Stimulated activated CD4-positive, alpha-beta T cell treated with anti-CD3 and anti-CD28 coated beads, Interleukin-1b, Interleukin-23, amount 100 ng/mL, for 1 hour (primary cell): ENCODE measurements at places on chromosomes 4 and X.

GRCh38 chr4:8765084-8765483 lies 106.6 kb downstream of the HMX1 start:
- no peak for DNase-seq

DNA sequence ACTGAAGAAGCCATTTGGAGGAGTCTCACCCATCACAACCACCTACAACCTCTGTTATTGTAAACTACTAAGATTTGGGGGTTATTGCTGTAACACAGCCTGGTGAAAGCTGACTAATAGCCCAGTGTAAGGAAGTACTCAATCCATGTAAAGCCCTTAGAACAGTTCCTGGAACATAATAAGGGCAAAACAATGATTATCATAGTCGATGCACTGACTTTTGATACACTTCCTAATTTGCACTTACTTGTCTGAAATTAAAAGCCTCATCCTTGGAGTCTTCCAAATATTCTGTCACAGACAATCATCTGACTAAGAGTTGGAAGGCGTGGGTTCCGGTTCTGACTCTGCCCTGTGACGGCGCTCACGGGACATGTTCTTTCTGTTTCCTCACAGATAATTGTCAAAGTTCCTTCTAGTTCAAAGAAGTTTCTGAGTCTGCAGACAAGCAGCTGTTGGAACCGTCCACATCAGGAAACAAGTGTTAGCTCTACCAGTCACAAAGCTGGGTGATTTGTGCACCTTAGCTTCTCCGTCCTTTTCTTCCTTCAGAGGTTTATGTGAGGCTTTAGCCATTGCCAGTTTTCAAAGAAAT lies 33.4 kb upstream of the RASGEF1B start:
- DNase-seq = peak; percentile 16

DNA sequence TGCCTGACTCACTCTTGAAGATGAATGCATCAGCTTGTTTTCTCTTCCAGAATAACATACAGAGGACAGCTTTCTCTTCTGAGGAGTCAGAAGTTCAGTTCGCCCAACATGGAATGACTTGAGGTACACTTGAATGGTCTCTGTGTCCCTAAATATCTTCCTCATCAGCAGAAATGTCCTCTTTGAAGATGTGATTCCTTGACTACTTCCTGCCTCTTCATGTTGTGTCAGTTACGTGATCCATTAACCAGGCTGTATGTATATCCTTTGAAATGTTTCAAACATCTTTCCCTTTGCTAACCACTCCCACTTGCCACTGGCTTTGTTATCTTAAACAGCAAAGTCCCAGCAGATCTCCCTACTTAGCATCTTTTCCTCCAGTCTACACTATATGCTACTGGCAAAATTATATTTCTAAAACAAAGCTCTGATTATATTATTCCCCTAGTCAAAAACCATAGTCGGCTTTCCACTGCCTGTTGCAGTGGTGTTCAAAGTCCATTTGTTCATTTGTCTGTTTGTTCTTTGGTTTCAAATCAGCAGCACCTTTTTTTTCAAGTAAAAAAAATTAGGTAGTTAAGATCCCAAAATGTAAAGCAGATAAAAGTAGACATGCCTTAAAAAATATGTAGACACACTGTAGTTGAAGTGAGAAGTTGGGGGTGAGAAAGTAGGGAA lies 82.1 kb upstream of the PAK3 start:
- DNase-seq = no peak

GRCh38 chrX:110669572-110669971 lies 126.0 kb downstream of the CHRDL1 start:
- DNase-seq = no peak

- DNase-seq = no peak
These were observed 7.0 kb downstream of the JAKMIP1 start for GRCh38 chr4:6193399-6193798.

GRCh38 chr4:105587841-105588240 lies 35.4 kb downstream of the ARHGEF38 start:
- no peak for DNase-seq

GRCh38 chr4:137998666-137999429 lies 243.3 kb downstream of the SLC7A11 start:
- DNase-seq = no peak

GRCh38 chrX:139738581-139738980 lies 30.6 kb upstream of the MCF2 start:
- no peak for DNase-seq

- no peak for DNase-seq
These were observed 97.8 kb upstream of the GPC4 start for GRCh38 chrX:133513123-133513522.

DNA sequence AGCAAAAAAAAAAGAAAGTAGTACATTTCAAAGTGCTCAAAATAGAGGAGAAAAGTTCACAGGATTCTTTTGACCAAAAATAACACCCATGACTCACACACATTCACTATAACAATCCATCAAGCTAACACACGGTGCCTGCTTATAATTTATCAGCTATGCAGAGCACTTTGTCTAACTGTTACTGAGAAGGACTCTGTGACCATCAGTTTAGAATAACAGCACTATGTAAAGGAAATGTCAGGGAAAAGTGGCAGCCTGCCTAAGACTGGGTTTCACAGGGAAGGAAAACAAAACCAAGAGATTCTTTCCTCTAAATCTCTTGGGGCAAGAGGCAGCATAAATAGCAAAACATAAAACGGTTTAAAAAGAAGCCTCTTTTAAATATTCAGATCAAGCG lies 54.8 kb downstream of the CCDC149 start:
- DNase-seq = no peak

DNA sequence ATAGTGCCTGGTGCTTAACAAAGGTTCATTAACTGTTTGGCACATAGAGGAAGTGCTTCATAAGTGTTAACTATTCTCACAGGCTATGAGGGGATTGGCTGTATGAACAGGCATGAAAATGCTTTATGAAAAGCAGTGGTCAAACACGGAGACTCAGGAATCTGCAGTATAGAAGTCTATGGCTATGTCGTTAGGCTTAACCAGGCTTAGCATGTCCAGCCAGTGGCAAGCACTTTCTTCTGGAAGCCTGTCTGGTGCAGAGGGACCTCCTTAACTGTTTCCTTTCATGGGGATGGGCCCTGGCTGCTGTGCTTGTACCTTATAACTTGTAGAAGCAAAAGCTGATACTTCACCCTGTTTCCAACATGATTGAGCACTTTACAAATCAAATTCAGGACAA lies 78.4 kb downstream of the PPEF2 start:
- DNase-seq = no peak

- no peak for DNase-seq
These were observed 8.3 kb upstream of the AFAP1 start for GRCh38 chr4:7947927-7948326.

GRCh38 chr4:170497112-170497511 lies 407.4 kb upstream of the AADAT start:
- no peak for DNase-seq

GRCh38 chr4:138190452-138190858 lies 51.7 kb downstream of the SLC7A11 start:
- DNase-seq = no peak

DNA sequence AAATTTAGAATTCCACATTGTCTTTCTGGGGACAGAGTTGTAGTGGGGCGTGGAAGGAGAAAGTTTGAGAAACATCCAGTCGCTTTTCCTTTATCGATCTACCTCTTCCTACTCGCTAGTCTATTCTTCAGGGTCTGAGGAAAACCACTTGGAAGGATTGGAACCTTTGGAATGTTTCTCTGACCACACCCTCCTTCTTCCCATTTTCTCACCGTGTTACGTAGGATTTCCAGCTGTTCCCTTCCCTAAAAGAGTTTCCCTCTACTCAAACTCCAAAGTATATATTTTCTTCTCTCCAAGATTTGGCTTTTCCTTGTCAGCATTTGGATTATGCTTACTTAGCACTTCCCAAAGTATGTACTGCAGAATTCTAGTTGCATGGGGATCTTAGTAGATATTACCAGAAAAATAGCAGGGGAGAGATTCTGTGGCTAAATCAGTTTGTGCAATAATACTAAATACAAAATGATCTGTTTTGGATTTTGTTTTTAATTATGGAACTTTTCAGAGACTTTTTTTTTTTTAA lies 4.9 kb downstream of the ENPEP start:
- DNase-seq = no peak

DNA sequence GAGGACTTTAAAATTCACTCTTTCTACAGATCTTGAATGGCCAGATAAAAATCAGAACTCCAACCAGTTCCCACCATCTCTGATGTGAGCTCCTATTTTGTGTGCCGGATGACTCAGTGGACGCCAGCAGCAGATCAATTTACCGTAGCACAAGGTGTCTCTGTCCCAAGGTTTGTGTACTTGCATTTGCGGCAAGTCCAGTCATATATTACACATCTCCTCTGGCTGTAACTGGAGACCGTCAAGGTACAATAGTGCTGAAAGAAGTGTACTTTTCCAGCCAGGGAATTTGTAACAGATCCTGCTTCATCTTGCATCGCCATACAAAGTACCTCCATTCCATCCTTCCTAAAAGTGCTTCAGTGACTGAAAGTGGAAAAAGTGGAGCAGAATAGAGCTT lies 108.2 kb upstream of the SORBS2 start:
- no peak for DNase-seq

DNA sequence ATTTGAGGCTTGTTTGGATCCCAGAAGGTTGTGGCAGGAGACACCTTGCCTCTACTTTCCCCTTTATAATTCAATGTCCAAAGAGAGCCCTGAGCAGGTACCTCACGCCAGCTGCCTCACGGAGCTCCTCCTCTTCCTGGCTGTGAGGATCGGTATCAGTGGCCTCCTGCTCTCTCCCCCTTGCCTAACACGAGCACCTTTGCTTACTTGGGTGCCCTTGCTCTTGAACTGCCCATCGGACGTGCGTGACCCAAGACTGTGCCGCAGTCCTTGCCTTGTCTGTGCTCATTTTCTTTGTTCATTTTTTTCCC lies 27.8 kb upstream of the MSANTD1 start:
- DNase-seq = no peak

GRCh38 chr4:97027728-97028410 lies 1115.4 kb downstream of the STPG2 start:
- no peak for DNase-seq

GRCh38 chrX:97030947-97031346 lies 147.2 kb downstream of the RPA4 start:
- no peak for DNase-seq

- DNase-seq = no peak
These were observed 984 bp upstream of the STATH start for GRCh38 chr4:69994782-69995181.

- DNase-seq = no peak
These were observed 182.0 kb downstream of the TENT5D start for GRCh38 chrX:80602036-80602860.

DNA sequence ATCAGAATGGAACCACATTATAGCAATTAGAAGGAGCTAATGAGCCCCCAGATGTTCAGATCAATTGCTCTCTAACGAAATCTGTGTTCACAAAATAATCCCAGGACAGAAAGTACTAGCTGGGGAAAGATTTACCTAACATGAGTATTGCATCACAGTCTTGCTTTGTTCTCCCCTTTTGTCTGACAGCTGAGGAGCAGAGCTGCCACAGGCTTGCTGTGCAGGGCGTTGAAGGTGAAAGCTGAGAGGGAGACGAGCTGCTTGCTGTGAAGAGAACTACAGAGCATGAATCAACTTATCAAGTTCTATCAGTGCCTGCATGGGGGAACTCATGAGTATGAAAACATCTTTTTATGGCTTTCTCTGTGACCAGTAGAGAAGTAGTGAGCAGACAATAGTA lies 441.2 kb downstream of the CENPC start:
- no peak for DNase-seq

DNA sequence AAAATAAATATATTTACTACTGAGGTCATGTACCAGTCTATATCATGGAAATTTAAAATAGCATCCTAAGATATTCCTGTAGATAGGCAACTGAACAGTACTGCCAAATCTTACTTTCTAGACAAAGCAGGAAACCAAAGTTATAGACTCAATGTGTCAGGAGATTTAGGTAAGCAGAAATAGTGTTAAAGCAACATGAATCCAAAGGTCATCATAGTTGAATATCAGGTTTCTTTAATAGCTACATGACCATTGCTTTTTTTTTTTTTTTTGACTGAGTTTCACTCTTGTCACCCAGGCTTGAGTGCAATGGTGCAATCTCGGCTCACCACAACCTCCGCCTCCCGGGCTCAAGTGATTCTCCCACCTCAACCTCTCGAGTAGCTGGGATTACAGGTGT lies 20.2 kb upstream of the ACSL4 start:
- DNase-seq = no peak

DNA sequence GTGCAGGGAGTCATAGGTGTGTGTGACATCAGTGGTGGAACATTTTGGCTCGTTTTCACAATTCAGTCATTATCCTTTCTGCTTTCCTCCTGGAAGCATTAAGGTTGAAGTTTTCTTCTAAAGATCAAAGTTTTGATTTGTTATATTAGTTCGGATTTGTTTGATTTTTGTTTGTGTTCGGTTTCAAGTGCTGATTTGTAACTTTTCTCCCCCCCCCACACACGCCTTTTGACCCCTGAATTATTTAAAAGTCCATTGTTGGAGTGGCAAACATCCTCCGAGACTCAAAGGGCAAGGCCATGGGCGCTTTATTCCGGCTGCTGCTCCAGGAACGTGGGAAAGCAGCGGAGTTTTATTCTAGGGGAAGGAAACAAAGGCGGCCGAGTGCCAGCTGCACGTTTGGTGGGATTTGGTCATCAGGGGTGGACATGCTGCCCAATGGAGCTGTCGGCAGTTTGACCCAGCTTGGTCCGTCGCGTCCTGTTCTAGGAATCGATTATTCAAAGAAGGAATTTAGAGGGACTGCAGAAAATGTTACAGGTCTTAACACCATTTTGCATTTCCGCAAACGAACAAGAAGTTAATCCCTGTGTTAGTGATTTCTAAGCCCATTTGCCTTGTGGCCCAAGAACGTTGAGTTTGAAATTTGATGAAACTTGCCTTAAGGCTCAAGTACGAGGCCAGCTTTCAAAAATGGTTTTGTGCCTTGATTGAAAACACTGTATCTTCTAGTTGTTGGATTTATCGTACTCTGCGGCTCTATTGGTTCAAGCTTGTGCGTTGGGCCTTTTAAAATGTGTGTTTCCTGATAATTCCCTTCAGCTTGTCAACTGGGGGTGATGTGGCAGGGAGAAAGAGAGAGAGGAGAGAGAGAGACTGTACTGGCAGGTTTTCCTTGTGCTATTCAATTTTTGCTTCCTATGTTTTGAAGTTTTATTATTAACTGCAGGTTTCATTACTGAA lies 565 bp upstream of the ZNF41 start:
- DNase-seq = no peak

DNA sequence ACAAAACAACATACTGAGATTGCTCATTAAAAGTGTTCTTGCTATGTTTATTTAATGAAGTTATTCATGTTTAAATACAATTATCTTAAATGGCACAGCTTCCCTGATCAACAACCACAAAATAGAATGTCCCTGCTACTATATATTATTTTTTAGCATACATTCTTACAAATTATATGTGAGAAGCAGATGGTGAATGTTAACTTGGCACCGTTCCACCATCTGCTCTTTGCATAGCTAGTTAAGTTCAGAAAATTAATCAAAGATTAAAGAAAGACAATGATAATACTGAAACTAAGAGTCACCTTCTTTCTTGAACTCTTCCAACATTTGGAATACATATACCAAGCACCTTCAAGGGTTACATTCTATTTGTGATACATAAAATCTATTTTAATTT lies 94.2 kb downstream of the PPP3CA start:
- no peak for DNase-seq

GRCh38 chr4:119726505-119726904 lies 97.9 kb upstream of the PDE5A start:
- DNase-seq = no peak

GRCh38 chrX:22912616-22913015 lies 87.1 kb upstream of the DDX53 start:
- no peak for DNase-seq
